Fibroblast of skin of back (primary cell): ENCODE measurements at places on chromosomes 16 and 17.
A peak's percentile ranks its signal among the peaks of the same experiment; 100 is the strongest.

DNA sequence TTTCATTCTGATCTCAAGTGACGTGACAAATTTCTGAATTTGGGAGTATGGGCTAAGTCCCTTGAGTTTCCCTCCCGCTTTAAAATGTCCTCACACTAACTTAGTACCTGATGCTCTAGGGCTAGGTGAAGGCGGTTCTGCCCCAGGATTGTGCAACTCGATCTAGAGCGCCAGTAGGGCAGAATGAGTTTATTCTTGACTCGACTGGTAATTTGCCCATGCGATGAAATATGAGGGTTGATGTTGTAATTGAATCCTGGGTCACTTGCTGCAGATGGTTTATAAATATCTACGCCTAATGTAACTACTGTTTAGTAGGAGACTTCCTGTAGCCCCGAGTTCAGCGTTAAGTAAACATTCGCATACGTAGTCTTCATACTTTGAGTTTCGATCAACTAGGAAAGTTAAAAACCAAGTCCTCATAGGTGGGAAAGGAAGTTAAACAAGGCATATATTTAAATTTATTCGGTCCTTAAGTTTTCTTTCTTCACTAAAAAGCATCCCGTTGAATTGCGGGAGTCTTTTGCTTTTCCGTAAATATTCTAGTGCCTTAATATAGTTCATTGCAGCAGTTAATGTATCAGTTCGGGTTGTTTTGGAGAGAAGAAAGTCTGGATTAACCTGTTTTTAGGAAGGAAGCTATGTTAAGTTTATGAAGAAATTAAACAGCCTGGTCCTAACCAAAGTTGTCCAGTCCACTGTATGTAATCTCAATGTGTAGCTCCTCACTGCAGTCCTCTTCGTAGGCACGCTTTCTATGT, 1.6 kb downstream of the CTCF start:
- DNase-seq: peak; percentile 34

DNA sequence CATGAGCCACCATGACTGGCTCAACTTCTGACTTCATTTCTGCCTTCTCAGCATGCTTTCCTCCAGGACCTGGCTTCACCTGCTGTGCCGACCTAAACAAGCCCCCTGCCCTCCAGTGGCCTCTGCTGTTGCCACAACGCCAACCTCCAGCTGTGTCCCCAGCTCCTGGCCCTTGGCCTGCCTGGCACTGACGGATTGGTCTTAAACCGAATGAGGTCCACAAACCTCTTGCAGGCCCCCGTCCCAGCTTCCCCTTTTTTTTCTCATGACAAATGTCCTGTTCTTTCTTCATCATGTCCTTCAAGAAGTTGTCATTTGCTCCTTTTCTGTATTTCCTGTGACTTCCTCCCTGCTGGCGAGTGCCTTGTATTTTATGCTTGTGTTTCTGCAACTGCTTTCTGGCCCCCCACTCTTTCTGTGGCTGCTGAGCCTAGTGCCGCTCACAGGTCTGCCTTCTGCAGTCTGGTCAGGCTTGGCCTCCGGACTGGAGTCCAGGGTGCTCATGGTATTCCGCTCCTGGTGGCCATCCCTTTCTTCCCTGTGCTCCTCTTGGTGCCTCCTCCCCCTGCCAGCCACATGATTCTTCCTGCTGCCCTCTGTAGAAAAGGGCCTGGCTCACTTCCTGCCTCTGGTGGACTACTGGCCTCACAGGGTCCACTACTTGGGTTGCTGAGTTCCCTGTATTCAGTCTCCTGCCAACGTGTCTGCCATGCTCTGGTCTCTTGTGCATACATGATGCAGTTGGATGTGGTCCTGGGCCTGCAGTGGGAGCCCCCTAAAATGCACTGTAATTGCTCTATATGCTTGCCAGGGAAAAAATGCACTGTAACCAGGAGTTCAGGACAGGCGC, 2.9 kb downstream of the ATP6V0C start:
- no peak for DNase-seq

DNA sequence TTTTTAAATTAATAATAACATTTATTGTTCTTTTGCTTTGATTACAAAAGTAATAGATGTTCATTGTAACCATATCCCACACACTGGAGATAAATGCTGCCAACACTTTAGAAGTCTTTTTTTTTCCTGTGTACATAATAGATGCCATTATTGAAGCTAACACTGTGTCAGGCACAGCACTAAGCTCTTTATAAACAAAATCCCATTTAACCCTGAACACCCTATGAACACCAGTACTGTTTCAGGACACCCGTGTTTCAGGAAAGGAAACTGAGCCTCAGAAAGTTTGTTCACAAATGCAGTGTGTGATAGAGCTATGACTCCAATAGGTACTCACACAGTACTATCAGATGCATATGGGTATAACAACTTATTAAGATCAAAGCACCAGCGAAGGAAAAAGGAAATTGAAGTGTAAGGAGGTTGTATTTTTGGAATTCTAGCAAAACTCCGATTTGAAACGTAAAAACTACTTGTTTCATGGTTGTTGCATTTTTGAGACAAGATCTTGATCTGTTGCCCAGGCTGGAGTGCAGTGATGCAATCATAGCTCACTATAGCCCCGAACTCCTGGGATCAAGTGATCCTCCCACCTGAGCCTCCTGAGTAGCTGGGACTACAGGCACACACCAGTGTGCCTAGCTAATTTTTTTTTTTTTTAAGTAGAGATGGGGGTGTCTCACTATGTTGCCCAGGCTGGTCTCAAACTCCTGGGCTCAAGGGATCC, 2.0 kb upstream of the KIFC3 start:
- no peak for DNase-seq

GRCh38 chr16:83705856-83706255, 101.9 kb upstream of the HSBP1 start:
- peak; percentile 74 for DNase-seq

- DNase-seq: peak; percentile 53
These were observed 44.8 kb upstream of the NFAT5 start for GRCh38 chr16:69520800-69521602.

DNA sequence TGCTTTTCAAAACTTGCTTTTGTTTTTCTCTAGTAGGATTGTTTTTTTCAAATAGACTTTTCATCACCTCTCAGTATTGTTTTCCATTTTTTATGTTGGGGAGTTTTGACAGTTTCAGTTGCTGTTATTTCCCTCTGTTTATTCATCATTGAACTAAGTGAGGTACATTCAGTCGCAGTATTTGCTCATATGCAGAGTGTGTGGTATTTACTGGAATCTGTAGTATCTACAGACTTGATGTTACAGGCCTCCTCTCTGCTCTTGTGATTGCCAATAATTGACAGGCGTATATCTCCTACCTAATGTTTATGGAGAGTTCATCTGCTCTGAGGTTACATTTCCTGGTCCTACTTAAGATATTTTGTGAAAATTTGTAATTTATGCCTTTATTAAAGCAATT, 49.6 kb downstream of the COX10 start:
- DNase-seq: no peak

DNA sequence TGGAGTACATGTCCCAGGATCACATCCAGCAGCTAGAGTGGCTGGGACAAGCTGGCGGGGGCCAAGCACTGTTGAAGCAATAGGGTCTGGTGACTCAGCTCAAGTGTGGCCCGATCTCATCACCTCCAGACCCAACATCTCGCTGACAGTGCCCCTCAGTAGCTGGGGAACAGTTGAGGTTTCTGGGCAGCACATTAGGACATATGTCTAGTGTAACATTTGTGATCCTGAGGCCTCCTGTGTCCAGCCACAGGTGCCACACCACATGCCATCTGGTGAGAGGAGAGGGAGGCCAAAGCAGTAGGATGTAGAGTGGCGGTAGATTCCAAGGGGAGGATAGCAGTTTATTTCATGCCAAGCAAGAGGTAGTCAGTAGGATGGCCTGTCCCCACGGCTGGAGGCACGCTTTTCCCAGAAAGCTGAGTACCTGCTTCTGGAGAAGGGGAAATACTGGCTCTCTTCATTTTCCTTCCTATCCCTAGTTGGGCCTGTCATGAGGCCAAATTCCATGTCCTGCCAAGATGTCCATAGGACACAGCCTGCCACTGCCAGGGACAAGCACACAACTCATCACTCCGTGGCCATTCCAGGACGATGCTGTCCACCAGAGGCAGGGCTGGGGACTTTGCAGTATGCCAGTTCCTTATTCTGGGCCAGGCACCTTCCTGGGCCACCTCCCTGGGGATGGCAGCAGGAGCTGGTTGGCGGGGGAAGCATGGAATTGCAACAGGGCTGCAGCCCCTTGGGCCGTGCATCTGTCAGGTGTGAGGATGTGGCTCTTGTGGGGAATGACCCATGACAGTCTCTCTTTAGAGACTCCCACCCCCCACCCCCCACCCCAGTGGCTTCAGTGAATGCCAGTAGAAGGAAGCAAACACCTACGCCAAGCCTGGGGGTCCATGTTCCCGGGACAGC, 24.0 kb downstream of the GGA3 start:
- DNase-seq: no peak

- no peak for DNase-seq
These were observed 609.2 kb downstream of the TOX3 start for GRCh38 chr16:51937771-51938170.

DNA sequence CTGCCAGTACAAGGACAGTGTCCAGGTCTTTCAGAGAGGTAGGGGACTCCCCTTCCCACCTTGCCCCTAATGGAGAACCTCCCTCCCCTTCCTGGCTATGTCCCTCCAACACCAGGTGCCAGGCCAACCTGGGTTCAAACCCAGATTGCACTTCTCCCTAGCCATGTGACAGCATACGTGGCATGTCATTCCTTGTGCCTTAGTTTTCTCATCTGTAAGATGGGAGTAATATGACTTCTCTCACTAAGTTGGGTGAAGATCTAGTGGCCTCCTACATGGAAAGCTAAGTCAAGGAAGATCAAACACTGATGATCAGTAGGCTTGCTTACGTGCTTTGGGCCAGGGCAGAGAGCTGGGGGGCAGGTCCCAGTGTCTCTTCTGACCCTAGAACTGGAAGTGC, 8.8 kb downstream of the FCSK start:
- no peak for DNase-seq

- DNase-seq: no peak
These were observed 99.7 kb downstream of the CHD9 start for GRCh38 chr16:53154513-53154912.

- DNase-seq: peak; percentile 98
These were observed 8.1 kb upstream of the TIMP2 start for GRCh38 chr17:78933025-78933958.

DNA sequence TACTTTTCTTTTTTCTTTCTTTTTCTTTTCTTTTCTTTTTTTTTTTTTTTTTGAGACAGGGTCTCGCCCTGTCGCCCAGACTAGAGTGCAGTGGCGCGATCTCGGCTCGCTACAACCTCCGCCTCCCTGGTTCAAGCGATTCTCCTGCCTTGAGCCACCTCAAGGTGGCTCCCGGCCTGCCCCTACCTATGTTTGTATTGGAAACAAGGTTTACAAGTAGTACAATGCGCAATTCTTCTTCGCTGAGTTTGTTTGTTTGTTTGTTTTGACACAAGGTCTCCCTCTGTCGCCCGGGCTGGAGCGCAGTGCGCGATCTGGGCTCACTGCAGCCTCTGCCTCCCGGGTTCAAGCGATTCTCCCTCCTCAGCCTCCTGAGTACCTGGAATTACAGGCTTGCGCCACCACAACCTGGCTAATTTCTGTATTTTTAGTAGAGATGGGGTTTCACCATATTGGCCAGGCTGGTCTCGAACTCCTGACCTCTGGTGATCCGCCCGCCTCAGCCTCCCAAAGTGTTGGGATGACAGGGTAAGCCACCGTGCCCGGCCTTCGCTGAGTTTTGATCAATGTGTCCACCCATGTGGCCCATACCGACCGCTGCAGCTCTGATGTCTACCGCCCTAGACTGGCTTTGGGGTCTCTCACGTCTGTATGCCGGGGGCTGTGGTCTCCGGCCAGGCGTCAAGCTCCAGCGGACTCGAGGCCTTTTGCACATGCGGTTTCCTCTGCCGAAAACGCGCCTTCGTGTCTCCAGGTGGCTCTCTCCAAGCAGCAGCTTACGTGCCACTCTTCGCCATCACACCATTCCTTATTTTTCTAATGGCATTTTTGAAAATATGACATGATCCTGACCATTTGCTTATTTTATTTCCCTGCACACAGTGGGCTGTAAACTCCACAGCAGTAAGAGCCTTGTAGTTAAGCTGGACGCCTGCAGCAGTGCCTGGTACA, 1.1 kb upstream of the YBX2 start:
- no peak for DNase-seq

- no peak for DNase-seq
These were observed 75.7 kb downstream of the TANC2 start for GRCh38 chr17:63041722-63042121.

DNA sequence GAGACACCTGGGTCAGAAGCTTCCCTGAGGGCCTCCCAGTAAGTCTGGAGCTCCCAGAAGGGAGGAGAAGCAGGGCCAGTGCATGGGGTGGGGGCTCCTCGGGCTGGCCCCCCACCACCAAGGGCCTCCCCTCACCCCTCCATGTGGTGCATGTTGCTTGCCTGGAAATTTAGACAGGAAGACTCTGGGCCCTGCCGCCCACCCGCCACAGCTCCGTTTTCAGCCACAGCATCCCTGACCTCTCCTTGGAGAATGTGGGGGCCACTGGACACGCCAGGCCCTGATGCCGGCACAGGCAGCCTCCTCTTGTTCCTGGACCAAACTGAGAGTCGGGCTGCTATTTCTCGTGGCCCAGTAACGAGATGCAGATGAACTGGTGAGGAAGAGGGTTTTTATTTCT, 2.7 kb upstream of the METTL26 start:
- no peak for DNase-seq

DNA sequence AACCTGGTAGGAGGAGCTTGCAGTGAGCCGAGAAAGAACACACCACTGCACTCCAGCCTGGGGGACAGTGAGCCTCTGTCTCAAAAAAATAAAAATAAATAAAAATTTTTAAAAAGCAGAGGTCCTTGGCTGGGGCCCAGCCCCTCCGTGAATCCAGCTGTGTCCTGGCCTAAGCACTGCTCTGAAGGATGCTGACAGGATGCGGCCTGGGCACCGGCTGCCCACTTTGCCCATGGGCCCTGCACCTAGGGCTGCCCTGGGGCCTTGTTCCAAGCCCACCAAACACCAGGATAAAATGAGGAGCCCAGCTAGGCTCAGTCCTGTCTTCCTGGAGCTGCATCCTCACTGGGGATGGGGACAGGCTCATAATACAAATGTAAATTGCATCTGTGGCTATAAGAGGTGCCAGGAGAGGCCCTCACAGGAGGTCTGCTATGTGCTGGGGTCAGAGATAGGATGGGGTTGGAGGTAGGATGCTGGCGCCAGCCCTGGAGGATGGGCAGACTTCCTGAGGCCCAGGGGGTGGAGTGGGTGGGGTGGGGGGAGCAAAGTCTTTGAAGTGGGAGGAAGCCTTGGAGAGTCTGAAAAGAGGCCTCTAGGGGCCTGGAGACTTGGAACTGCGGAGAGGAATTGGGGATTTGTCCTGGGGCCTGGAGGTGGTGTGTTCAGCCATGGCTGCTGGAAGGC, 6.2 kb downstream of the C16orf89 start:
- no peak for DNase-seq

DNA sequence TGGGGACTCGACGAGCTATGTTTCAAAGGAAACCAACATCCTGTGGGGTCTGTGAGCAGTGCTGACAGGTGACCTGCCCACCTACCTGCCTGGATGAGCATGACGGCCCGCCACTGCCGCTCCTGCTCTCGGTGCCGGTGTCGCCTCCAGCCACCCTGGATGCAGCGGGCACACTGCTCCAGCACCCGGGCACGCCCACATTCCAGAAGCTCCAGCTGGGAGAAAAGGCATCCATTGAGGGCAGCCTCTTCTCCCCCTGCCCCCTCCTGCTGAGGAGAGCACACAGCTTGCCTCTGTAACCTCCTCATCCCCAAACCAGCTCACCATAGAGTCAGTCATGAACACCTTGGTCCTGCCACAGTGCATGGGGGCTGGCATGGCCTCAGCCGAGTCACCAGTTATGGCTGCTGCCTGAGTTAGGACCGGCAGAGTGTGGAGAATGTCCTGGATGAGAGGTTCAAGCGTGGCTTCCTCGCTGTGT, 14.3 kb downstream of the ZNHIT3 start:
- DNase-seq: no peak

GRCh38 chr17:54848368-54848987, 52.2 kb upstream of the TOM1L1 start:
- DNase-seq: no peak
